ENCODE measurements at places on chromosomes 6 and 20.

DNA sequence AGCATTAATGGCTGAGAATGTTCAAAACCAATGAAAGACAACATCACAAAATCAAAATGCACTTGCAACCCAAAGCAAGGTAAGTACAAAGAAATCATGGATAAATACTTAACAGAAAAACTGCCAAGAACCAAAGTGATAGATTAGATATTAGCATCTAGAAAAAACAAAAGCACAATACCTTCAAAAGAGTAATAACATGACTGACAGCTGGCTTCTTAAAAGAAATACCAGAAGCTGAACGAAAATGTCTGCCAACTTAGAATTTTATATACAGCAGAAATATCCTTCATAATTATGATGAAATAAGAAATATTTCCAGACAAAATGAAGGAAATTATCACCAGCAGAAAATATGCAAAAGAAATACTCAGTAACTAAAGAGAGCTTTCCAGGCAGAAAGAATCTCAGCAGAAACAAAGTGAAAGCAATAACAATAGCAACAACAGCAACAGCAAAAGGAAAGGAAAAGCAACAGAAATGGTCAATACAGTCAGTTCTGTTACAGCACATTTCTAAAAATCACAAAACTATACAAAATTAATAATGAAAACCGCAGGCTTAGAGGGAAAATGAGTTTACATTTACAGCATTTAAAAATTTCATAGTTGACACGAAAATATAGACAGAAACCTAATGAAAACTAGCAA is 121.5 kb upstream of the MAN1A1 start:
- no peak for DNase-seq

- no peak for DNase-seq
Observed at GRCh38 chr6:44641344-44642031, 254.0 kb downstream of the CDC5L start.

DNA sequence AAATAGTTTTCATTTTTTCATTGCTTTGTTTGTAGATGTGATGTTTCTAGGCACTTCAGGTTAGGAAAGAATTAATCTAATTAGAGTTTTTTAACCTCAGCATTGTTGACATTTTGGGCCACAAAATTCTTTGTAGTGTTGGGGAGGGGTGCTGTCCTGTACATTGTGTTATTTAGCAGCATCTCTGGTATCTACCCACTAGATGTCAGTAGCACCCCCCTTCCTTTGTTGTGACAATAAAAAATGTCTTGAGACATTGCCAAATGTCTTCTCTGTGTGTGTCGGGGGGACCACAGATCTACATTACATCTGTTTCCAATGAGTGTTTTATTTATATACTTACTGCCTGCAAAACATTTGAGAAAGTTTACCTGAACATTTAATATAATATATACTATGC is 45.6 kb downstream of the EYA4 start:
- DNase-seq: no peak

- DNase-seq: no peak
Observed at GRCh38 chr6:139751179-139751578, 376.7 kb upstream of the CITED2 start.

DNA sequence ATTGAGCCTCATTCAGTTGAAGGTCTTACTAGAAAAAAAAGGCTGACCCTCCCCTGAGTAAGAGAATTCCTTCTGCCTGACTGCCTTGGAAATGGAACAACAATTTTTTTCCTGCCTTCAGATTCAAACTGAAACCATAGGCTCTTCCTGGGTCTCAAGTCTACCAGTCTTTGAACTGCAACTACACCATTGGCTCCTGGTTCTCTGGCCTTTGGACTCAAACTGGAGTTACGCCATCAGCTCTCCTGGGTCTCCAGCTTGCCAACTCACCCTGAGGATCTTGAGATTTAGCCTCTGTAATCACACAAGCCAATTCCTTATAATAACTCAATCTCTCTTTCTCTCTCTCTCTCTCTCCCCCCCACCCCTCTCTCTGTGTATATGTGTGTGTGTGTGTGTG is 36.0 kb upstream of the SNX9 start:
- DNase-seq: no peak

DNA sequence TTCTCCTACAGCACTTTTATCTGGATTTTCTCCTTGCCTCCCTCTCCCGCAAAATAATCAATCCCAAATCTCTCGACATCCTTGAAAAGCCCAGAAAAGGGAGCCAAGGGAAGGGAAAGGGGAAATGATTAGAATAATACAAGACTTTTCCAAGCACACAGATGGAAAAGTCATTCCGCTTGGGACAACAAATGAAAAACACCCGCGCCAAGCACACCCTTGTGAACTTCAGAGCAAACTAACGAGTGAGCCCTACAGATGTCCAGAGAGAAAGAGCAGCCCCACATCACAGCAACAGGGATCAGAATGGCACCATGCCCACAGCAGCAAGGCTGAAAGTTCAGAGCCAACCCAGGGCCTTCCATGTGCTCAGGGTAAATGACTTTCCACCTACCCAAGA is 49.6 kb downstream of the NINL start:
- DNase-seq: no peak

DNA sequence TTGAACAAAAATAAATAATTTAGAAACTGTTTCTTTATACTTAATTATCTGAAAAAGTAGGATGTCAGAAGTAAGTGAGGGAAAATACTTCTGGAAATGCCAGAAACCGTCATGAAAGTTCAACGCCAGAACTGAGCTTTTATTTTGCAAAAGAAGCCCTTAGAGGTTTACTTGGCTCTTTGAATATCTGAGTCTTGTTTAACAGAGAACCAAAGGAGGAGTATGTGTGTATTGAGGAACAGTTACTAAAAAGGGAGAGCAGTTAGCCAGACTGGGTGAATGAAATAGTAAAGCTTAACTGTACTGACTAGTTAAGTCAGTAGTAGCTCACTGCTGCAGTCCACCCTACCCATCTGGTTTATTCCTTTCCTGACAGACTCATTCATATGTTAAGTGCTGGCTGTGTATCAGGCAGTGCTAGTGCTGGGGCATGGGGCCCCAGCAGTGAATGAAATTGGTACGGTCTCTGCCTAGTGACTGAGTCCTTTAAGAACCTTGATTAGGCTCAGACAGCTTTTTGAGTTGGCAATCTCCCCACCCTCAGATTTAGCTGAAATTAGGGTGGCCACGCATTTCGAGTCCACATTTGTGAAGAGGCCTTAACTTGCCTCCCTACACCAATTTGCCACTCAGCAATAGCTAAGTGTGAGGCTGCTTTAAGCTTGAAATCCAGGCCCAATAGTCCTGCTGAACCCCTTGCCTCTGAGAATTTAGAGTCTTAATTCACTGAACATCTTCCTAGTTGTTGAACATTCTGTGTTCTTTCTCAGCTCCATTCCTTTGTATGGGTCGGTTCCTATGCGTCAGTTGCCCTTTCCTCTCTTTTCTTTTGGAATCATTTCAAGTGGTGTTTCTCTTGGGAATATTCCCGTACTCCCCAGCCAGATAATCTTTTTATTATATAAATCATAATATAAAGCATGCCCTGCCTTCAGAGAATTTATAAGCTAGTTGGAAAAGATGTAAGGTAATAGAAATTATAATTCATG is 20.2 kb downstream of the MAP3K4 start:
- DNase-seq: no peak

DNA sequence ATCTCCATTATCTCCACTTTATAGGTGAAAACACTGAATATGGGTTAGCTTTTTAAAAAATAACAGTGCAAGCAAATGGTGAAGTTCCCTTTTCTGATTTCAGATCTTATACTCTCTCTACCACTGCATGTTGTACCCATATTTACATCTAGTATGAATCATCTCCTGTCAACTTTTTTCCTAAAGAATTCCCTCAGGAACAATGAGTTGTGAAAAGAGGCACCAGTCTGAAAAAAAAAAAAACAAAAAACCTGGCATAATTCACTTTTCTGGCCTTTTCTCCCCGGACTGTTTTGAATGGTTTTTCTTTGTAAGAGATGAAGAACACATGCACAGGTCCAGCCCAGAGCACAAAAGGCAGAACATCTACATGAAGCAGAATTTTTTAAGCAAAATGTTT is 596.0 kb downstream of the COL12A1 start:
- no peak for DNase-seq

- no peak for DNase-seq
Observed at GRCh38 chr20:40019510-40019909, 669.5 kb downstream of the MAFB start.

GRCh38 chr20:57259121-57259937 is 7.1 kb downstream of the BMP7 start:
- DNase-seq: no peak

DNA sequence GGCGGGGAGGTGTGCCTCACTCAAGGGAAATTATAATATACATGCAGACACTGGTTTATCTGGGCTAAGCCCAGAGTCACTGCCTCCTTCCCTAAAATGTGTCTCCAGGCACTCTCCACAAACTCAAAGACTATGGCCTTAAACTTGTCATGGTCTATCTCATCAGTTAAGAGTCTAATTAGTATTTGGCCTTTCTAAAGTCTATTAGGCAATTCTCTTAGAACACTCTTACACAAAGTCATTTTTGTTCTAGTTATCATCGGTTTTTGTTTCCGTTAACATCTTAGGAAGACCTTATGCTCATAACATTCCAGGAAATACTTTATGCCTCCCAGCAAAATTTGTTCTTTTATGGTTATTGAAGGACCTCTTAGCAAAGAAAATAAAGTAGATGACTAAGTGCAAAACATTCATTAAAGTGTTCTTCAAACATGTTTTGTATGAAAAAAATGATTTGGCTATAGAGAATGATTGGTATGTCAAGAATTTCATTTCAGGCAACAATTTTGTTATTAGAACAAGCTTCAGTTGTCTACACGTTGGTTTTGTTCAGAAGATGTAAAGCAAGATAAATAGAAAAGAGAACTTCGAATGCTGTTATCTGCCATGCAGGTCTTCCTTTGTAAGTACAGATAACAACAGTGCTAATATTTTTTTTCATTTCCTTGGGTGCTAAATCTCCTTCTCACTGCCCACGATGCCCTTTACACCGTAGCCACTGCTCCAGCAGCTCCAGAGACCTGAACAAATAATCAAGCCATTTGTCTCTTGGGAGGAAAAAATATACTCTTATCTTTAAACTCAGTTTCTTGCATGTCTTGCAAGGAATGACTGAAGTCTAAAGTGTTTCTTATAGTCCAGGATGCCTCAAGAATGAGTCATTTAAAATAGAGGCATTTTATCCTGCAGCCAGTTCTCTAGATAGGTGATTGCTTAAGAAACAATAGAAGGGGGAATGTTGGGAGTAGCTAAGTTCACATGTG is 170.4 kb downstream of the HTR1B start:
- no peak for DNase-seq

- DNase-seq: no peak
Observed at GRCh38 chr6:48475275-48475674, 364.3 kb upstream of the PTCHD4 start.

DNA sequence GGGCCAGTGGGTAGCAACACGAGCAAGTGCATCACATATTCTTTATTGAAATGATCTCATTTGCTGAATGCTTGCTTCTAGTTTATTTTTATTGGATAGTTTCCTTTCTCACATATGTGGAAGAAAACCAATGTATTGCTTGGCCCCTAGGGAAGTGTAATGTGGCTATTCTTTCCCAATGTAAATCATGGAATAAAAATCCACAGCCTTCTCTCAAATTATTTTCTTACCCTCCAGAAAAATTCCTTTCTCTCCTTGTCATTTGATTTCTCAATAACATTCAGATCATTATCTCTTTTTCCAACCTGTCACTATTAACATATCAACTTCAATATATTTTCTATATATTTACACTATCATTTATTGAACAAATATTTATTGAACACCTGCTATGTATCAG is 51.9 kb upstream of the PTPRK start:
- no peak for DNase-seq

- no peak for DNase-seq
Observed at GRCh38 chr20:58277578-58278472, 31.7 kb upstream of the RAB22A start.
